Left renal pelvis (tissue), 4 donors: ENCODE measurements at places on chromosomes 3 and 15.
A peak's percentile ranks its signal among the peaks of the same experiment; 100 is the strongest.

DNA sequence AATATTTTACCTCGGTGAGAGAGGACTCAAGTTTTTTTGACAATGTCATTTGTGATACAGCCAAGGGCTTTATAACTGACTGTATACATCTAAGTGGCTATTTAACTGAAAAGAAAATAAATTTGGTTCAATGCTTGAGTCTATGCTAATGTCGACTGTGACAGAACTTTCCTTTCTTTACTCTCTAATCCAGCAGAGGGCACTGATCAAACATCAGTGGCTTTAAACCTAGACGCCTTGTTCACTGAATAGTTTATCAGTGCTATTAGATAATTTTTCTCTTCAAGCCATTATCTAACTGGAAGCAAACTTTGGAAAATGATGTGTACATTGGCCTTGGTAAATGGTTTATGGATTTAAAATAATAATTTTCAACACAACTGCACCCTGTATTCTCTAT, 285.1 kb downstream of the CHL1 start:
- DNase-seq = no peak

DNA sequence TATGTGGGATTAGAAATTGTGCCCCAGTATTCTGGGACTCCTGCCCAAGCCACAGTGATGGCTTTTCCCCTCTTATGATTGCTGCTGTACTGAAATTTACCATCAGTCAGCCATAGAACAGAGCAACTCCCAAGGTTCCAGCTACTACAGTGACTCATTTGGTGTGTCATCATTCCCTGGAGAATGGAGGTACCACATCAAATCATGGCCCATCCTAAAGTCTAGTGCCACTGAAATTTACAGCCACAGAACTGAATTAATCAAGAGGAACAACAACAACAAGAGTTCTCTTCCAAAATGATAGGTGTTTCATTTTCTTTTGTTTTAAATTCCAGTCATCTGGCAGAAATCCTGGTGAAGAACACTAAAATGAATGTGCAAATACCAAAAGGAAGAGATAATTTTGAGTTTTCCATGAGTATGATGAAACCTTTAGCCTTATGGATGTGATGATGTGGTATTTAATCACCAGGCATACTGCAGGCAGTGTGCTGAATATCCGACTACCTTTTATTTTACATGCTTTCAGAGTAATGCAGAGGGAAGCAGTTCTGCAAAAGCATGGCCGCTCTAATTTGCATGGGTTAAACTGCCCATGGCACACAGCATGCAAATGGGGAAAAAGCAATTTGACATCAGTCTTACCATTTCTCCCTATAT, 75.6 kb upstream of the SLC2A2 start:
- DNase-seq = no peak

- DNase-seq = no peak
Observed at GRCh38 chr15:92167451-92167850, 226.2 kb upstream of the ST8SIA2 start.

DNA sequence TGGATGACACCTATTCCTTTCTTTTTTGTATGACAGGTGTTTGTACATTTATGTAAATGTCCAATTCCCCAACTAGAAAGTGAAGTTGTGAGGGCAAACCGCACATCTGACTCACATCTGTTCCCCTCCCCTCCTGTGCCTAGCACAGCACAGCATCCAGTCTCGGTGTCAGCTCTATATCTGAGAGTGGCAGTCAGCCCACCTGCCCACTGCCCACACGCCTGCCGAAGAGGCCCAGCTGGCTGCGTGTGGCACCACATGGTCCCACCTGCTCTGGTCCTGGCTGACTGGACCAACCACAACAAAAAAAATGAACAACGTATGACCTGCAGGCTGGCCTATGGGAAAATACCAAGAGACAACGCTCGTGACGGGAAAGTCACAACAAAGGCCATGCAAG, 62.8 kb downstream of the XXYLT1 start:
- no peak for DNase-seq

GRCh38 chr3:62605413-62606068, 232.2 kb upstream of the FEZF2 start:
- DNase-seq = no peak

DNA sequence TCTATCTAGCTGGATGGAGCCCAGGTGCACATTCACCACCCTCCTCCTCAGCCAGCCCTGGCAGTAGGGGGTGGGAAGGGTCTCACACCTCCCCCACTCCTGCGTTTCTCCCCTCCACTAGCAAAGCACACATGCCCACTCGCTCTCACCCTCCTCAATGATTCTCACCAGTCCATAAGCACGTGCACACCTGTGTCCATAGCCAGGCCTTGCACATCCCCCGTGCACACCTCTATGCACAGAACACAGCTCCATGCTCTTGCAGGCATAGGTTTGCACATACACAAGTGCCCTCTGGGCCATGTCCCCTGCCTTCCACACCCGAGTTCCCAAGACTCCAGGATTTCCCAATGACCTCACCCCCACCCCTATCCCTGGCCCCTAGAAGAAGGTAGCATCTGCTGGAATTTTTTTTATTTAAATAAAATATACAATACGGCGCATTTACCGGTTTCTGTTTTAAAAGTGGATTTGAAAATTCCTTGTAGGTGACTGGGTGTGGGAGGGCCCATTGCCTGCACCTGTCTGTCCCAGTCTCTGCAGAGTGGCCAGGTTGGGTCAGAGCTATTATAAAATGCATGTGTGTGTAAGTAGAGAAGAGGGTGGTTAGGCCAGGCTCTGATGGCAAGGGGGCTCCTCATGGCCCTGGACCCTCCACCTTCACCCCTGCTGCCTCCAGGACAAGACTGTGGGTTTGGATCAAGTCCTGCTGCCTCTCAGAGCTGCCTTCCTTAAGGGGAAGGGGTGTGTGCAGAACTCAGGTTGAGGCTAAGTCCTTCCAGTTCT, 49.1 kb downstream of the HCN4 start:
- DNase-seq = no peak

DNA sequence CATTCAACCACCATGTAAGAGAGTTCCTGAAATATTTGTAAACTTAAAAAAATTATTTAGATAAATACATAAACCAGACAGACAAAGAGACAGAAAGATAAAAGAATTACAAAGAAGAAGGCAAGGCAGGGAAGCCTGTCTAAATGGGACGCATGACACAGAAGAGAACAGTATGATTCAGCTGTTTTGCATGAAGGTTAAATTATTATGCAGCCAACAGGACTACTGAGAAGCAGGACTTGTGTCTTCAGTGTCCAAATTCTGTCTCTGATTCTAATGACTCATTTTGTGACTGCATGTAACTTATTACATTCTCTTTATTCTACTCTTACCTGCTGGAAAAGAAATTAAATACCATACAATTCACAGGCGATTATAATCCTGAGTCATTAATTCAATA, 340.4 kb upstream of the KCNMB2 start:
- DNase-seq = no peak

- DNase-seq = no peak
Observed at GRCh38 chr3:54341811-54342210, 219.5 kb downstream of the CACNA2D3 start.

GRCh38 chr3:77041811-77042210, 1.9 kb downstream of the ROBO2 start:
- no peak for DNase-seq

DNA sequence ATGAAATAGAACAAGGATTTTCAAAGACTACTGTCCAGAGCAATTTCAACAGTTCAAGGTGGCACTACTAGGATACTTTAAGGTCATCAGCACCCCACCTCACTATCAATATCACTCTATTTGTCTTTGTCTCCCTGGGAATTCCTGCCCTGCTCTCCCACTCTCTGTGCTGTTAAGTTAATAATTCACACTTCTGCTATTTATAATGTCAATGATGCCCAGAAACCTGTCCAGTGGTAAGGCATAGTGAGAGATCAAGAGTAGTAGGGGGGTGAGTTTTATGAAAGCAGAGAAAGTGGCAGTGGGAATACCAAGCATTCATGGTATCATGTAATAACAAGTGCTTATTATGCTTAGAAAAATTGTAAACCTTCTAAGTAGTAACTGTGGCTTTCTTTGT, 7.3 kb downstream of the TMCO5A start:
- DNase-seq = no peak

GRCh38 chr3:129555153-129555550, 12.2 kb downstream of the H1-8 start:
- no peak for DNase-seq

GRCh38 chr15:92634671-92635201, 20.8 kb downstream of the FAM174B start:
- no peak for DNase-seq

- no peak for DNase-seq
Observed at GRCh38 chr3:63960048-63960711, 48.0 kb upstream of the SCAANT1 start.

GRCh38 chr3:137191133-137191923, 233.5 kb downstream of the IL20RB start:
- no peak for DNase-seq

DNA sequence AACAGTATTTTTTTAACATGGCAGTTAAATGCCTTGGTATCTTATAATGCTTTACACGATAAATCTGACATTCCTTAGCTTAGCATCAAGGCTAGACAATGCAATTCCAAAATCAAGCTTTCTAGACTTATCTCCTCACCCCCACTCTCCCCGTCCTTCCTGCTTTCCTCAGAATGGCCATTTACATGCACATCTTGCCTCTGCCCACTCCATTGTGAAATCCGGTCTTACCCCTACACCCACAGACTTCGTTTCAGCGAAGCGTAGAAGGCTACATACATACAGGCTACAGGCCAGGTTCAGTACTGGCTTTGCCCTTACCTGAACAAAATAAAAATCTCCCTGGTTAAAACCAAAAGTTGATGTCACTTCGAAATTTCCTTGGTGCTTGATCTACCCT, 58.6 kb upstream of the SLC12A8 start:
- no peak for DNase-seq

GRCh38 chr3:141845407-141846049, 30.9 kb upstream of the ATP1B3 start:
- DNase-seq = no peak

DNA sequence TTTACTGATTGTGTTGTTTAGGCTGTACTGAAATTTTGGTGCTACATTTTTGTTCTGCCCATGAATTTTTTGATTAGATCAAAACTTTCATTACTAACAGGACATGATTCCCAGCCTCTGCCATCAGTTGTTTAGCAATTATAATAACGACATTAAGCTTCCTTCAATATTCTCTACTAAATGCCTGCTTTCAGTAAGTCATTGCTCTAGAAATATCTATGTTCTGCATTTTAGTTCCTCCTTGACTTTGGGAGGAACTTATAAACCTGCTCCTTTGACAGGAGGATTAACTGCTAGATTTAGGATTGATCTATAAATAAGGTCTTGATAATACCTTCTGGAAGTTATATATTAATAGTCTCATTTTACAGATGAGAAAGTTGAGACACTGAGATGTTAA, 269.1 kb downstream of the RAP2B start:
- no peak for DNase-seq

GRCh38 chr3:71863563-71864190, 78.7 kb upstream of the PROK2 start:
- DNase-seq = no peak

GRCh38 chr3:18237251-18238005, 187.7 kb downstream of the SATB1 start:
- DNase-seq = no peak

DNA sequence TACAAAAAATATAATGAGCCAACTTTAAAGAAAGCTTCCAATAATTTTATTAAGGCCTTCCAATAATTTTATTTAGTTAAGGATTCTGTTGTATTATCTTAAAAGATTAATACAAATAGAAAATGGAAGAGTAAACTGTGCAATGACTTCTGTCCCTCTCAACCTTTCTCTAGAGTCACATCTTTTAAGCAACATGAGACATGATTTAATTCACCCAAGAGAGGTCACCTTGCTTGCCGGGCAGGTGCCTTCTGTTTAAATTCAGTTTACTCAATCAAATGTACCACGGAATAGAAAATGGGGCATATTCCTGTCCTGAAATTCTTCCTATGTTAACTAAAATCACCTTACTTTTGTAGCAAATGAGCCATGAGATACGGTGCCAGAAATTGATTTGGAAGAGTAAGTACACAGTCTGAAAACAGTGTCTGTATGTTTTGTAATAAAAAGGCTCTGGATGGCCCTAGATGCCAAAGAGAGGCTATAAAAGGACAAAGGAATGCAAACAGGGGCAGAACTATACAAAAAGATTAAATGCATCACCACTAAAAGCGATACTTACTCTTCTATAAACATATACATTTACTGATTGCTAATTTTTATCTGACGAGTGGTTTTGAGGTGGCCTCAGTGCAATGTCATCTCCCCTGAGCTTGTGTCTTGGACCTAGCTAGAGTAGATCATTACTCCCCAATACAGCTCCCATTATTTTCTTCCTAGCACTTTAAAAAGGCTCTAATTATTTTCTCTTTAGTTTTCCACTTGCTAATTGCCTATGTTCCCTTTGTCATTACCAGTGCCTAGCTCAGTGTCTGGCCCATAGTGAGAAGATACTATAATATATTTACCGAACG, 134.0 kb downstream of the FHIT start:
- DNase-seq = no peak

GRCh38 chr3:58052373-58053273, 44.4 kb downstream of the FLNB start:
- DNase-seq = no peak

GRCh38 chr3:134249935-134250716, 533 bp downstream of the RYK start:
- DNase-seq = peak; percentile 32

GRCh38 chr3:13844286-13844685, 35.6 kb downstream of the WNT7A start:
- DNase-seq = no peak

DNA sequence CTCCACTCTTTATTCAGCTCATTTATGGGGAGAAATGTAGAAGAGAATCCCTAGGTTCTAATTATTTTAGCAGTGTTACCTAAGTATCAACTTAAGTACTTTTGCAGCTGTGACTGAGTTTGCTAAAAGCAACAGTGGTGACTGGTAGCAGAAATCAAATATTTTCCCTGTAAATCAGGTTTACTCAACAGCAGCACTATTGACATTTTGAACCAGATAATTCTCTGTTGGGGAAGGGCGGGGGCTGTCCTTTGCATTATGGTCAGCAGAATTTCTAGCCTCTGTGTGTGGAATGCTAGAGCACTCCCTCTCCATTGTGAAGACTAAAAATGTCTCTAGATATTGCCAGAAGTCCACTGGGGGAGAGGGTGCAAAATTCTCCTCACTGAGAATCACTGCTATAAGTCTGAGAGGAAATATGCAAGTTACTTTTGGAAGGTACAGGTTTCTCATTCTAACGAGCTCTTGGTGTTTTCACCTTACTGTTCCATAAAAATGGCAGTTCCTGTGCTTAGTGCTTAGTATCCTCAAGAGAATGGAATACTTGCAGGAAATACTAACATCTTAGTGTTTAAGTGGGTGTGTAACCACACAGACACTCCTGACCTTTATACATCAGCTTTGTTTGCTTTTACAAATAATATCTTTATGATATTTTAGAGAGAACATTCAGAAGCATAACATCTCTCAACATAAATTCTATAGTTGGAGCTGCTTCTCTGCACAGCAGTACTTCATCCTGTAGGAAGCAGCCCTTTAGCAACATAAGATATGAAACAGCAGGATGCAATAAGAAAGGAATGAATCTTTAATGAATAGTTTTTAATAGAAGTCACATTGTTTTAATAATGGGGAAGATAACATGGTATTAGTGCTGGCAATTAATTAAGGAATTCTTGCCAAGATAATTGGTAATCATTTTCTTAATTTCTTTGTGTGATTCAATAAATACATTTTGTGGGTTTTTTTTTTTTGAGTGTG, 246.5 kb upstream of the GOLIM4 start:
- no peak for DNase-seq
